ENCODE measurements at places on chromosomes 5 and 9.

- peak; percentile 36 for DNase-seq
Observed at GRCh38 chr9:16062542-16063240, 509.8 kb downstream of the CCDC171 start.

DNA sequence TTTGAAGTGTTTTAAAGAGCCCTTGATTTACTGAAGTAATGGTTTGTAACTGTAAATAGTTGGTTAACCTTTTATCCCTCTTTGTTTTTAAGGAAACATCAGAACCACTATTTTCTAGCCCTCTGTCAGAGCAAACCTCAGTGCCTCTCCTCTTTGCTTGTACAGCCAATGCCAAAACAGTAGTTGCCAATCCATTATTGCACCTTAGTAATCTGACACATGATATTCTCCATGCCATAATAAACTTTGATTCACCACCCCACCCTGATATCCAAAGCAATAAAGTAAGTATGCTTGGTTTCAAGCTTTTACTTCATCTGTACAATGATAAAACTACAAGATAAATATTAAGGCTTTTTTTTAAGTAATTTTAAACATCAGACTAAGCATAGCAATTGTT, 100.8 kb downstream of the DMXL1 start:
- DNase-seq, result no peak

- no peak for DNase-seq
Observed at GRCh38 chr9:137390553-137391410, 32.2 kb downstream of the EXD3 start.

DNA sequence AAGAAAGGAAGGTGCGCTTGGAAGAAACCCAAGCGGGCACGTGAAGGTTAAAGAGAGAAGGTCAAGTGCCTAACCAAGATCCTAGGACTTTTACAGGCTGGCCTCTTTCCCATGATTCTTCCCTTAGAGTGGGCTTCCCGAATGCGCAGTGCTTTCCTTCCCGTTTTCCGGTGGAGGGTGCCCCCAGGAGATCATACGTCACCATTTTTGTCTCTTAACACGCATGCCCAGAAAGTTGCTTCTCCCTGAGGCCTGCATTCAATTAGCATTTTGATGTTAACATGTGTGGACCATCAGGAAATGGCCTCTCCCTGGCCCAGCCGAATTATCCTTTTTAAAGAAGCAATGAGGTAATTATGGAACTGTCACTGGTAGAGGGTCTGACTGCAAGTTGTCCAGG, 1.9 kb upstream of the RUSC2 start:
- DNase-seq, result peak; percentile 80

DNA sequence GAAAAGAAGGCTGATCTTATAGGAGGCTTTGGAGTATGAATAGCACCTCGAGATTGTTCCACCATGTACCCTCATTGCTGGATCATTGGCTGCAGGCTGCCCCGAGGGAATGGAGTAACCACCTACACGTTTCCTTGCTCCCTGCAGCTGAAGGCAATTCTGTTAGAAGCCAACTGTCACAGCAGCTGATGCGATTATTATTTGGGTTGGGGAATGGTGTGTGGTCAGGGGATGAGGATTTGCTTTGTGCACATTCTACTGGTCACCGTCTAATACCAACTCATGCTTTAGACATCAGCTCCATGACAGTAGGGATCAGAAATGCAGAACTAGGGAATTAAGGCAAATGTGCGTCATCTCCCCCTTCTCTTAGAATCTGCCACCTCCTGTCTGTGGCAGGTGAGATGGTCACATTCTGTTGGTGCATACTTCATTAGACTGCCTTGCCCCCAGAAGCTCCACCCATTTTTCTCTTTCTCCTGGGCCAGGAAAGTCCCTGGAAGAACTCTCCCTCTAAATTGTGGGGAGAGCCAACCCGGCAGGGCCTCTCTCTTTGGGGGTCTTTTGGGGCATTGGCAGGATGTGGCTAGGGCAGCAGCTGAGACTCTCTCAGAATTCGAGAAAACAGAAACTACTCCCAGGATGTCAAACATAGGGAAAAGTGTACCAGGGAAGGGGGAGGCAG, 32.8 kb downstream of the NEUROG1 start:
- DNase-seq, result no peak

- peak; percentile 39 for DNase-seq
Observed at GRCh38 chr9:113317777-113318176, 14.6 kb upstream of the RNF183 start.

GRCh38 chr9:98569491-98569890, 139.2 kb downstream of the GABBR2 start:
- DNase-seq, result no peak

DNA sequence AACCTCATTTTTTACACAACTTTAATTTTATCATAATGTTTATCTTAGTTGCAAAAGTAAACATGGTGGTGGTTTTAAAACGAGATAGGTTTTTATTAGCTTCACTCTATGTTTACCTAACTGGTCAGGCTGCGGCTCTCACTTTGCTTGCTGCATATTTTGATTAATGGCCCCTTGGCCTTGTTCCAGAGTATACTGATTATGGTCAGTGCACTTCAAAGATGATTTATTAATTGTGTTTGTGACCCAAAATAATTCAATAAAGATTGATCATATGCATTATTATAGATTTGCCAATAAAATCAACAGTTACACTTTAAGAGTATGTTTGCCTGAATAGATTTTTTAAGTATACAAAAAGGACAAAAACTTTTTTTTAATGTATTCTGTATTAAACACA, 188.0 kb downstream of the XRCC4 start:
- peak; percentile 25 for DNase-seq

- no peak for DNase-seq
Observed at GRCh38 chr5:155066886-155067595, 53.5 kb downstream of the KIF4B start.

- no peak for DNase-seq
Observed at GRCh38 chr9:85645909-85646627, 95.7 kb downstream of the AGTPBP1 start.

DNA sequence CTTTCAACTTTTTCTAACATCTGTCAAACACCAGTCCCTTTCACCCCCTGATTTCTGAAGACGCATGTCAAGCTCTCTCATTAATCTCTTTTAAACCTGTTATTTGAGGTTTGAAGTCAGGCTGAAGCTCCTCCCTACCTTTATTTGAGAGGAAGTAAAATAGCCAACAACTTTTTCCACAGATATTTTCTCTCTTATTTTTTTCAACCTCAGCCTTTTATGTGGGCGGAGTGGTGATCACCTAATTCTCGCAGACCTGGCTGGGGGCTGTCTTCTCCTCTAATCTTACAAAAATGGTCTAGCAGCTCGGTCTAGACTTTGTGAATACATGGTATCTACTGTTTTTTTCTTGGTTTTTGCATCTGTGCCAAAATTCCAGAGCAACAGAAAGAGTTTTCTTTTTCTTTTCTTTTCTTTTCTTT, 395.7 kb upstream of the ACTBL2 start:
- no peak for DNase-seq

GRCh38 chr9:76255781-76256455, 138.3 kb downstream of the RFK start:
- DNase-seq, result peak; percentile 91

- peak; percentile 98 for DNase-seq
Observed at GRCh38 chr5:96338624-96339415, 94.2 kb downstream of the PCSK1 start.

DNA sequence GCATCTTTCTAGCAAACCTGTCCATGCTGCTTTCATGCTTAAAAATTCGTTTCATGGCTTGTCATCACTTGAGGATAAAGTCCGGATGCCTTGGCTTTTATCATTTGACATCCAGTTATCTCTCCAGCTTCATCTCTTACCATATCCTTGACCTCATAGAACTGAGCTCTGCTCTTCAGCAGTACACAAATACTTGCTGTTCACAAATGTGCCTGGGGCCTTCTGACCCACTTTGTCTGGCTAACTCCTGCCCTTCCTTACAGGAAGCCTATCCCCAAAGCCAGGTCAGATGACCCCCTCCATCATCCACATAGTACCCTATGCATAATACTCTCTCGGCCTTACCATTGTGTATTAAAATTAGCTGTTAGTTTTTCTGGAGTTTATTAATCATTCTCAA, 249.1 kb downstream of the SAXO1 start:
- DNase-seq, result no peak

- no peak for DNase-seq
Observed at GRCh38 chr5:37791321-37791720, 48.5 kb downstream of the GDNF start.

DNA sequence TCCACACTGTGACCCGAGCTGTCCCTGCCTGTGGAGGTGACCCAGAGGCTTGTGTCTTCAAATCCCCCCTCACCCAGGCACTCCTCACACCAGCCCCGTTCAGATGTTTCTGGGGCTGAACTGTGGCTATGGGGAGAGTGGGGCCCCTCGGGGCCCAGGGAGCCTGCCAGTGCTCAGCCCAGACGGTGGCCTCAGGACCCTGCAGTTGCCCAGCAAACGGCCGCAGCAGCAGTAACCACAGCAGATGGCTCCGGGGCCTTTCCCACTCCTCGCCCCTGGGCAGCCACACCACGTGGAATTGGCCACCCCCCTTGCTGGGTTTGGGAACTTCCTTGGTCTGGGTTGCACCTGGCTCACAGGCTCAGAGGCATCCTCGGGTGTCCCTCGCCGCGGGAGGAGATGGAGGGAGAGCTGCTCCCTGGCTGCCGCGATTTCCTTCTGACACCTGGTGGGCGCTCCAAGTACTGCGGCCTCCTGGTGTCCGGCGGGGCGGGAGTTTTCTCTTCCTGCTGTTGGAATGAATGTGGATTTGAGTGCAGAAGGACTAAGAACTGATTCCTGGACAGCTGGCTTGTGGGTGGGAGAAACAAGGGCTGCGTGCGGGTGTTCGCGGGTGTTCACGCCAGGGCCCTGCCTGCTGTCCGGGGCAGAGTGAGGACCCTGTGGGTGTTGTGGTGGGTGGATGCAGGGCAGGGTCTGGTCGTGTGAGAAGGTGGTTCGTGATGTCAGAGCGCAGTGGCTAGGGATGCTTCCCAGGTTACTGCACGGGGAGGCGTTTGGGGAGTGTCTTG, 97.5 kb downstream of the COL5A1 start:
- DNase-seq, result peak; percentile 39

GRCh38 chr5:80072103-80073073, 37.2 kb downstream of the THBS4 start:
- DNase-seq, result peak; percentile 16

DNA sequence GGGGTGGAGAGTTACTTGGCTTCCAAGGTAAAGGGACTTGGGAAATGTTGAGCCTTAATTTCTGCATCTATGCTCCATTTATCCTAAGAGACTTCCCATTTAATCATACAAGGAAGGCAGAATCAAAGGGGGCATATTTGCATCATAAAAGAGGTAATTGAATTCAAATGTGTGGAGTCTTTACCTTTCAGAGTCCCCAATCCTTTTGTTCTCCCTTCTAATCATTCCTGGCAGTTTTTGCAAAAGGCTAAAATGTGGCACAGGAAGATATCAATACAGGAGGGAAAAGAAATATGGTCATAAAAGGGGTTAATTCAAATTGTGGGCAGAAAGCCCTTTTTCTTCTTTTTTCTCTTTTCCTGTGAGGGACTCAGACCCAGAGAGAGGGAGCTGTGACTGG, 69.5 kb downstream of the SFXN1 start:
- no peak for DNase-seq
